Hippocampal formation (tissue), 2 donors: ENCODE measurements at places on chromosomes 1 and 21.

- no peak for DNase-seq
Observed at GRCh38 chr1:55828044-55828443, 612.9 kb upstream of the USP24 start.

DNA sequence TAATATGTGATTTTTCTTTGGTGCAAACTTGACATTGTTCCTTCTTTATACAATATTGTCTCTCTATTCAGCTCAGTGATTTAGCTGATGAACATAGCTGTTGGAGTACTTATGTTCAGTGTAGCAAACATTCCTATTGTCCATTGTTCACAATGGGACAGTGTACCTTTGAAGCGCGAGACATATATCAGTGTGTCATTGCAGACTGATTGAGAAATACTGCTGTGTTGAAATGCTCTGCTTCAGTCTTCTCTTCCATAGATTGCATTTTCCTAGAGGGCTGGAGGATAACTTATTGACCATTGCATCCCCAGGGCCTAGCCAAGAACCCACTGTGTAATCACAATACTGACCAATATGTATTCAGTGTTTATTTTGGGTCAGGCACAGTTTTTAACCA lies 46.5 kb downstream of the HLX start:
- no peak for DNase-seq

GRCh38 chr1:161313554-161314200 lies 504 bp upstream of the SDHC start:
- DNase-seq = peak; percentile 50

DNA sequence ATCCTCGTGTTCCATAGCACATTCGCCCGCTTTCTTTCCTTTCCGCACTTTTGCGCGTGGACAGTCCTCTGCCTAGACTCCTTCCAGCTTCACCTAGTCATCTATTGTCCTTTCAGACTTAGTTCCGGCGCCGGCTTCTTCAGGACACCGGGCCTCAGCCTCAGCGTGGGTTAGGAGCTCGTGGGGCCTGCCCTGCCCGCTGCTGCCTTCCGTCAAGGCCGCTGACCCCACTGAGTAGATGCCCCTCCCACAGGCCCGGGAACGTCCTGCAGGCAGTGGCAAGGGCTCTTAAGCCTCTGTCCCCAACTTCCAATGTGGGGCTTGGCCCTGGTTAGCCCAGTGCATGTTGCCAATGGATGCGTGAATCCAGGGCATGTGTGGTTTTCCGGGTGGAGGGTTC lies 11.4 kb downstream of the DMRTB1 start:
- no peak for DNase-seq

DNA sequence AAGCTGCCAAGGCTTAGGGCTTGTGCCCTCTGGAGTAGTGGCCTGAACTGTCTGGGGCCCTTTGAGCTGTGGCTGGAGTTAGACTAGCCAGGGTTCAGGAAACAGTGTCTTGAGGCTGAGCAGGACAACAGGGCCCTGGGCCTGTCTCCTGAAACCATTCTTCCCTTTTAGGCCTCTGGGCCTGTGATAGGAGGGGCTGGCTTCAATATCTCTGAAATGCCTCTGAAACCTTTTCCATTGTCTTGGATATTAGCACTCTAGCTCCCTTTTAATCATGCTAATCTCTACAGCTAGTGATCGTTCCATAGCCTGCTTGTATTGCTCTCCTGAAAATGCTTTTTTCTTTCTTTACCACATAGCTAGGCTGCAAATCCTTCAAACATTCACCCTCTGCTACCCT lies 135.3 kb downstream of the ADGRL4 start:
- DNase-seq = no peak

- no peak for DNase-seq
Observed at GRCh38 chr1:241177660-241178059, 179.3 kb downstream of the RGS7 start.

DNA sequence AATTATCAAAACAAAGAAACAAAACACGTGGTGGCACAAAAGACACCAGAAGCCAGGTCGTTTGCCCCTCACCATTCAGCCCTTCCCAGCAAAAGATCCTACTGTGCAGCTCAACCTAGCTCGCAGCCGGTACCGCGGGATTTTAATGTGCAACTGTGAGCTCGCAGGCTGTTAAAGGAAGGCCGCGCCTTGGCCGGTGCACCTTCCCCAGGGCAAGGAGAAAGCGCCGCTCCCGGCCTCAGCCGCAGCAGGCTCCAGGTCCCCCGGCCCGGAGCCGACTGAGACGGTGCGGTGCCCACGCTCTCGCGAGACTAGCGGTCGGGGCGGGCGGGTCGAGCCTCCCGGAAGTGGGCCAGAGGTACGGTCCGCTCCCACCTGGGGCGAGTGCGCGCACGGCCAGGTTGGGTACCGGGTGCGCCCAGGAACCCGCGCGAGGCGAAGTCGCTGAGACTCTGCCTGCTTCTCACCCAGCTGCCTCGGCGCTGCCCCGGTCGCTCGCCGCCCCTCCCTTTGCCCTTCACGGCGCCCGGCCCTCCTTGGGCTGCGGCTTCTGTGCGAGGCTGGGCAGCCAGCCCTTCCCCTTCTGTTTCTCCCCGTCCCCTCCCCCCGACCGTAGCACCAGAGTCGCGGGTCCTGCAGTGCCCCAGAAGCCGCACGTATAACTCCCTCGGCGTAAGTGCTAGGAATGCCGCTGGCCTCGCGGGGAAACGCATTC lies at the start of gene AGL:
AGL (plus strand) TSS at position 618 of the 715 bp plus-strand sequence. CDS start 682 bp downstream, outside the sequence.
- DNase-seq = peak; percentile 78

- no peak for DNase-seq
Observed at GRCh38 chr1:182350839-182351238, 40.8 kb downstream of the GLUL start.

DNA sequence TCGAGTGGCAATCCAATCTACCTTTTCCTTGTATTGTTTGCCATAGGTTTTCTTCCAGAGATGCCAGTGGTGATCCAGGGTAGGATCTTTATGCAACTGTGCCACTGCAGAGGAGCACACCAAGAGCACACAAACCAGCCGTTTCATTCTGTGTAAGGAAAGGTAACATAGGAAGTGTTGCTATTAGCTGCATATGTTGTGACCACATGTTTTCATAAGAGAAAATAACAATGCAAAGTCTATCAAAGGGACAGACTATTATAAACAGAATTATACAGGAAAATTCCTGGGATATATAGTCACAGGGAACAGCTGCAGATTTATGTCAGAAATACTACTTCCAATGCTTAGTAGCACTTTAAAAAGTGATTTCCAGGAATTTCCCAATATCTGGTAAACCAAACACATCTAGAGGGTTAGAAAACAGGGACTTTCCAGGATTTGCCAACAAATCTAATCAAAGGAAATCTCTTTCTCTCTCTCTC lies 919 bp downstream of the CTSS start:
- no peak for DNase-seq

GRCh38 chr1:29342983-29343382 lies 106.7 kb downstream of the PTPRU start:
- no peak for DNase-seq
